ENCODE measurements at places on chromosomes 3 and 15.

- DNase-seq: no peak
These were observed 2.8 kb downstream of the ADAMTS17 start for GRCh38 chr15:100338971-100339444.

- DNase-seq: peak; percentile 10
These were observed 780 bp downstream of the TIPARP start for GRCh38 chr3:156674911-156675829.

DNA sequence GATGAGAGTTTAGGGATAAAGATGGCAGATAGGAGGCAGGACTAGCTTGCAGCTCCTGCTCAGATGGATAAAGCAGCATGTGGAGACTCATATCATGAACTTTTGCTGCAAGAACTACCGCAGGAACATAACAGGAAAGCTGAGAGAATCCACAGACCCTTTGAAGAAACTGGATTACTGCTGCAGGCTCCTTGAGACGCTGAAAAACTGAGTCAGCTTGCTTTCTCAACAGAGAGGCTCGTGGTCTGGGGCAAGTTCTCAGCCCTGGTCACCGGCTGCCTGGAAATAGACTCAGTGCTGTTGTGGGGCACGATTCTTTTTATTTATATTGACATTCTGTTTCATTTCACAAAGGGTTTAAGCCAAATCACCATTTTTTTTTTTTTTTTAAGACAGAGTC lies 28.8 kb upstream of the TRIM59 start:
- no peak for DNase-seq

DNA sequence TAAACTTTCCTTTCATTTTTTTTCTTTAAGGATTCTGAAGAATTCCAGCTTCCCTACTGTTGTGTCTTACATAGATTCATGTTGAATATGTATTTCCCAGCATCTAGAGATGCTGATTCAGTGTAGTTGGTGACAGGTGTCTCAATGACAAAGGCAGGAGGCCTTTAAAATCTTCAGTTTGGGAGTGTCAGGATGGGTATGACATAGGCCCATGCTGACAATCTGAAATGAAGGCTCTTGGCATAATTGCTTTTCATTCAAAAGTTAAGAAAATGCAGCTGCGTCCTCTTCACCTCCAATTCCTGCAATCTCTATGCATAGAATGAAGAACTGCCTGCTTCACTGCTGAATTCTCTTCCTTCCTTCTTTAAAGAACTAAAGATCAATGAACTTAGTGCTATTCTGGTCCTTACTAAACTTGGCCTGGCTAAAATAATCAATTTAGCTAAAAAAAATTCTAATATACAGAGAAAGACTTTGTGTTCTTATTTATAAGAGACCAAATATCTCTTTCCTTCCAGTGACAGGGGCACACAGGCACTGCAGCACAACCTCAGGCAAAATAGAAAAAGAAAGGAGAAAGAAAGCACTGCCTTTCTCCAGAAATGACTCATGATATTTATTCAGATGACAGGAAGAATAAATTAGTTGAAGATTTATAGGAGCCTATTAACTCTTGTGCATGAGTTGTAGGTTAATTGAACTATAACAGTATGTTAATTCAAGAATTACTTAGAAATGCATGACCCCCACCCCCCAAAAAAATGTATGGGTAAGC lies 152.6 kb upstream of the GBE1 start:
- no peak for DNase-seq

DNA sequence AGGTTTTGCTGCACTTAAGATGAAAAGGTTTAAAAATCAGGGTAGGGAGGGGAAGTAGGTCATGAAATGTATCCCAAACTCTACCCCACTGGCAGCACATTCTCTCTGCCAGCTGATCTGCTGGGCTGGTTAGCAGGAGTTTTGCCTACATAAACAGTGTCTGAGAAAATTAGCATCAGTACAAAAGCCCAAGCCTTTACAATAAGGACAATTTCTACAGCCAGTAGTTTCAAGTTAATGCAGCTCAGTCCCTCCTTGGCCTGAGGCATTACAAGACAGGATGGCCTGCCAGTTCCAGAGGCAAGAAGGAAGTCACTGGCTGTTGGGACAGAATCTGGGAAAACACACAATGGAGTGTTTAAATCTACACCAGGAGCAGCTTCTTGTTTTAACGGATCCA lies 32.8 kb downstream of the NCEH1 start:
- DNase-seq: no peak

DNA sequence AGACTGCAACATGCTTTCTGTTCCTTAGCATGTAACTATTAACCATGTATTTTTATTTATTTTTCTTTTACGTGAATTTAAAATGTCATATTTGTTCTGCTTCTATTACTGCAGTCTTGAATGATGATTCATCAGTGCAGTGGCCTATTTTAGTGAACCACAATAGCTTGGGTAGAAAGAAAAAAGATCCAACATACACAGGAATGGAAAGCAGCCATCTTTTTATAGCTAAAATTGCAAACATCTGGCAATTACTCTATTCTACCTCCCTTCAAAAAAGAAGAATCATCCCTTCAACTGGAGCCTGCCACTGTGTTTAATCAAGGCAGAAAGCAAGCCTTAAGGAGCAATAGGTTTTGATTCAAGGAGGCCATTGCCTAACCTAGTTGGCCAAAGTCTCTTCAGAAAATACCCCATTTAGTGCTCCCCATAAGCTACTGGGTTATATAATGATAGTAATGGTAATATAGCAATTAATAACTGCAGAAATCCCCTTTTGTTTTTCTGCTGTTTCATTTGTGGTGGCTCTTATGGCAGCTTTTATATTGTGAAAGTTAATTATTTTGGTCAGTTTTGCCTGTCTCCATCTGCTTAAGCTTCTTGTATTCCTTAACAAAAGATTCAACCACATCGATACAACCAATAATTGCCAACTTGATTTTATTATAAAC lies 267.3 kb downstream of the LPP start:
- DNase-seq: no peak

DNA sequence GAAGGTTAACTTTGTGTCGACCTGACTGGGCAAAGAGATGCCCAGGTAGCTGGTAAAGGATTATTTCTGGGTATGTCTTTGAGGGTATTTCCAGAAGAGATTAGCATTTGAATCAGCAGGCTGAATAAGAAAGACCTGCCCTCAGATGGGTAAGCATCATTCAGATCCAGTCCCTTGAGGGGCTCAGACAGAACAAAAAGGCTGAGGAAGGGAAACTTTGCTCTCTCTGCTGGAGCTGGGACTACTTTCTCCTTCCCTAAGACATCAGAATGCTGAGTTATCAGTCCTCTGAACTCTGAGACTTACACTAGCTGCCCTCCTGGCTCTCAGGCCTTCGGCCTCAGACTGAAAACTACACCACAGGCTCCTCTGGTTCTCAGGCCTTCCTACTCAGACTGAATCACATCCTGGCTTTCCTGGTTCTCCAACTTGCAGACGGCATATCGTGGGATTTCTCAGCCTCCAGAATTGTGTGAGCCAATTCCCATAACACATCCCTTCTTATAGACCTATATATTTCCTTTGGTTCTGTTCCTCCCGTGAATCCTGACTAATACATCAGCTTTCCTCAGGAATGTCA lies 982.9 kb downstream of the TUSC7 start:
- DNase-seq: no peak

DNA sequence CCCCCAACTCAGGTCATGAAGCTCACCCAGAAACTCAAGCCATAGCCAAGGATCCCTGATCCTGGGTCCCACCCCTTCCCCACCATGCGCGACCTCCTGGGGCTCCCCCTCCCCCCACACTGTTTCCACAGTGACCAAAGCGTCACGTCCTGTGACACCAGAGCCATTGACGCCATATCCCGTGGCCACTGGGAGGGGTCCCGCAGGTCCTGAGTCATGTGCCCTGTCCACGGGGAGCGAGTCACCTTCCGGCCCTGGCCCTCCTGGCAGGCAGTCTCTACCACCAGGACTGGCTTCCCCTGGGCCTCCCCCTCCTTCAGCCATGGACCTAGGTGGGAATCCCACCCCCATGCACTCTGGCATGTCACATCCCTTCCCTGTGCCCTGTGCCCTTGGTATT lies 15.6 kb downstream of the SEMA3F start:
- DNase-seq: no peak

DNA sequence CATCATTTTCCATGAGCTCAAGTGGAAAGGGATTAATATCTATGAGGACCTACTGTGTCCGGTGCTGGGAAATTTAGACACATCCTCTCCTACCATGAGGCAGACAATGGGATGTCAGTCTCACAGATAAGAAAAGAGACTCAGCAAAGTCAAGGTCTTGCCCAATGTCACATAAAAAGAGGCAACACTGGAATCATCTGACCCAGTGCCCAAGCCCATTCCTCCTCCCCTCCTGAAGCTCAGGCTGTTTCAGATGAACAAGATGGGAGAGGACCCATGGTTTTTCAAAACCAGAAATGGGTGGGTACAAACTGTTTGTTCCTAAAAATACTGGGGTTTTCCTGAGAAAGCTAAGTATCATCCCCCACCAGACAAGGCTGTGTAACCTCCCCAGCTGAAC lies 22.2 kb downstream of the POC1A start:
- no peak for DNase-seq

DNA sequence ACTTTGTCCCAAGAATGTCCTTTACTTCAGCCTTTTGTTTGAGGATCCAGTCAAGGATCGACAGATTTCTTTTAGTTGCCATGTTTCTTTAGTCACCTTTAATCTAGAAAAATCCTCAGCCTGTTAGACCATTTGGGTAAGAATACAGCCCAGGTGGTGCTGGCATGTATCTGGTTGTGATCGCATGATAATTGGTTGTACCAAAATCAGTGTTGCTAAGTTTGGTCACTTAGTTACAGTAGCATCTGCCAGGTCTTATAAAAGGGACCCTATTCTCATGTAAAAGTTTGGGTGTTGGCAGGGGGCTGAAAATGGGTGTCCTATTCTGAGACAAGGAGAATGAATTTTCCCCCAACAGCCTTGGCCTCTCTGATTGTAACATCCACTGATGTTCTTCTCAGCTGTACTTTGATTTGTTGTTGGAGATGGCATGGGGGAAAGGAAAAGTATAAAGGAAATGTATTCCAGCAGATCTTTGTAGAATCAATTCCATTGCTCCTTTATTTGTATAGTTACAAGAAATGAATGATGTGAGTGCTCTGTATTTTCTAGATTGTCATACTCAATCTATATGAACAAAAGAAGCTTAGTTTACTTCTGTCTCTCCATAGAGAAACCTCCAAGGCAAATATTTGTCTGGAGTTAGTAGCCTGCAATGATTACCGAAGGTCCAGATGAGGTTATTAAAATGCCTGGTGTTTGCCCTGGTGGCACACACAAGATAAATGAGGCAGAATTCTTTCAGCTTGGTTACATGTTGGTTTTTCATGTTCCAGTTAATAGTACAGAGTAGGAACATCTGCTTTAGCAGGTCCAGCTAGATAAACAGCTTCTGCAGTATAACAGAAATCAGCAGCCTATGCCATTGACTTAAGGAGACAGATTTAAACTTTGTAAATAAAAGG lies 65.7 kb downstream of the CMTM8 start:
- no peak for DNase-seq

GRCh38 chr3:138939561-138940241 lies 7.2 kb downstream of the FOXL2 start:
- DNase-seq: no peak

GRCh38 chr3:155093261-155093660 lies 13.1 kb downstream of the MME start:
- DNase-seq: no peak

DNA sequence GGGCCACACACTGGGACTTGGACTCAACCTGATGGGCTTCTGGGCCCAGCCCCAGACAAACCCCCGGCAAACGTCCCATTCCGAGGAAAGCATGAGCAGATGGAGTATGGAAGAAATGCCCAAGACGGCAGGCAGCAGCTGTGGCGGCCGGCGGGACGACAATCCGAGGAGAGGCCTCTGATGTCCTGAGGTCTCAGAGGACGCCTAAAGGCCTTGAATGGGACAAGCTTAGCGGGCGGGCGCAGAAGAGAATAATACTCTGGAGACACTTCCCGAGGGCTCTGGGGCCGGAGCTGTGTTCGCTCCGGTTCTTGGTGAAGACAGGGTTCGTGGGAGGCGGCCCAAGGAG lies 482 bp upstream of the OGG1 start:
- DNase-seq: no peak

- DNase-seq: no peak
These were observed 71.3 kb upstream of the LRTM1 start for GRCh38 chr3:54999159-54999558.

DNA sequence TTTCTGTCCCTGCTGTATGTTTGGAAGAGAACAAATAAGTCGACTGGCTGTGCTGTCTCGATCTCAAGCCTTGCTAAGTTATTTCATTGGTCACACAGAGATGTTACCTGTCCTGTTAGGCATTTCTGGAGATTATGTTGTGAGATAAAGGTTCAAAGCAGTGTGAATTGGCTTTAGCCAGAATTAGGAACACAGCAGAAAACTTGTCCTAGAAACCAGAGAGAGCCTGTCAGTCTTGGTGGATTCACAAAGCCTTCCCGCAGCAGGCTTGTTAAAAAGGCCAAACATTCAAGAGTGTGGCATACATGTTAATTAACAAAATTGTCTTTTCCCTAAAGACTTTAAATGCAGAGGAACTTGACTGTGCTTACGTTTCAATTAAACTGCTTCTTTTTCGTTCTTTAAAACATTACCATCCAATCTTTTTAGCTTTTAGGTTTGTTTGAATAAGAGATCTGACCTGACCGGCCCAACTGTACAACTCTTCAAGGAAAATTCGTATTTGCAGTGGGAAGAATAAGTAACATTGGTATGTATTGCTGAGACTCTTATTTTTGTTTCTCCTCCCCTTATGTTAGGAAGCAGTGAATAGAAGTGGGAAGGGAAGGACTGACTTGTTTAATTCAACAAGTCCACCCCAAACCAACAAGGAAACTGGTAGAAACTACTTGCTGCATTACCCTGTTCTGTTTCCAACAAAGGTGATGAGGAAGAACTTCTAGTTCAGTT lies 25.2 kb downstream of the ABHD2 start:
- no peak for DNase-seq

- no peak for DNase-seq
These were observed 34.2 kb downstream of the BDH1 start for GRCh38 chr3:197521277-197522182.

- no peak for DNase-seq
These were observed 150.5 kb upstream of the ZNF385D start for GRCh38 chr3:21901484-21901883.

GRCh38 chr3:102233881-102234280 lies 200.9 kb upstream of the ZPLD1 start:
- DNase-seq: no peak

DNA sequence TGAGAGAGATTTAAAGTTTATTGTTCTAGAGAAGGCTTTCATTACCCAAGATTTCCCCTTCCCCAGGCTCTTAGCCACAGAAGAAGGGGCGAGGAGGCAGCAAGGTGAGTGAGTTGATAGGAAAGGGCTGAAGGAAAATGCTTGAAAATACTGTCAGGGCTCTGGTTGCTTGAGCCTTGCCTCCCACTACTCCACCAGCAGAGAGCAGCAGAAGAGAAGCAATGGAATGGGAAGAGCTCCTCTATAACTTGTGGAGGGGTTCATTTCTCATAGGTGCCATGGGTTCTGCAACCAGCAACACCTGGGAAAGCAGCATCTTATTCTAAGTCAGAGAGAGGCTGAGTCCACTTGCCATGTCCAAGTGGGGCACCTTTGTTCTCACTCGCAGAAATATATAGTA lies 184.0 kb upstream of the CNTN6 start:
- DNase-seq: no peak

- no peak for DNase-seq
These were observed 101.0 kb downstream of the ATG7 start for GRCh38 chr3:11373235-11373634.

GRCh38 chr3:50135964-50136363 lies 19.2 kb upstream of the SEMA3F start:
- DNase-seq: no peak
